Inflammatory macrophage treated with lipopolysaccharide for 1 hour (primary cell): ENCODE measurements at places on chromosomes 16 and 17.

DNA sequence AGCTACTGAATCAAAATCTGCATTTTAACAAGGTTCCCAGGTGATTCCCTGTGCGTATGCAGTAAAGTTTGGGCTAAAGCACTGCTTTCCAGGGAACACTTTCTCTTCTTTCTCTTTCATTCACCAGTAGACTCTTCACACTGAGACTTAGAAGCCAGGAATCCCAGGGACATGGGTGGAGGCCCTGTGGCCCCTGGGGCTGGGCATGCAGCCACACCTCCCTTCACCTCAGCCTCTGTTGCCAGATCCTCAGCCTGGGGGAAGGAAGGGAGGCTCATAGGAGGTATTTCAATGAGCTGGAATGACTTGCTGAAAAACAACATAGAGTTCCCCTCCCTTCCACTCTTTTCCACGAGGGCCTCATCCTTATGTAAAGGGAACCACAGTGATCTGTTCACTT, 1.2 kb downstream of the G6PC3 start:
- DNase-seq, result peak; percentile 9

DNA sequence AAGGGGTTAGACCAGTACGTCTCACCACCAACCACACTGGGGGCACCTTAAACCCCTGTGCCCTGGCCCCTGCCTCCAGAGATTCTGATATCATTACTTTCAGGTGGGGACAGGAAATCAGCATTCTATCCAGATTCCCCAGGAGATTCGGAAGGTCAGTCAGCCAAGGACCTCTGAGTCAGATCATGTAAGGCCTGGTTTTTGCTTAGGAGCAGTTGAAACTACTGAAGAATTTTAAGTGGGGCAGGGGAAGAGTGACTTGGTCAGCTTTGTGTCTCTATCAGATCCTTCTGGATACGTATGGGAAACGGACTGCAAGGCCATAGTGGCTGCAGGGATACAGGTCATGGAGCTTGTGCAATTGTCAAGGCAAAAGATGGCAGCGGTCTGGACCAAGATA, 9.0 kb downstream of the EMP2 start:
- DNase-seq, result no peak

DNA sequence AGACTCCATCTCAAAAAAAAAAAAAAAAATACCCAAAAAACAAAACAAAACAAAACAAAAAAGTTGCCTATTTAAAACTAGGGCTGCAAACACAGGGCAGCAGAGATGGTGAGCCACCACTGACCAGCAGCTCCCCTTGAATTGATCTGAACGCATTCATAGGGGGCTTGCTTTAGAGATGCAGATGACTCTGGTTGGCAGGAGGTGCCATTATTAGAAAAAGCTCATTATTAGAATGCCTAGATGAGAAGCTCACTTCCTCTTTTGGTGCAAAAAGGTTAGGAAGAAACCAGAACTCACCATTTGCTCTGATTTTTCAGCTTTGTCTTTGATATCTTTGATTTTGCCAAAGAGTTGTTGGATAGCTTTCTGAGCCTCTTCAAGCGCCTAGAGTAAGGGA, 53.1 kb downstream of the VPS53 start:
- DNase-seq, result no peak

GRCh38 chr17:62194401-62194800, 129.3 kb upstream of the MED13 start:
- no peak for DNase-seq

DNA sequence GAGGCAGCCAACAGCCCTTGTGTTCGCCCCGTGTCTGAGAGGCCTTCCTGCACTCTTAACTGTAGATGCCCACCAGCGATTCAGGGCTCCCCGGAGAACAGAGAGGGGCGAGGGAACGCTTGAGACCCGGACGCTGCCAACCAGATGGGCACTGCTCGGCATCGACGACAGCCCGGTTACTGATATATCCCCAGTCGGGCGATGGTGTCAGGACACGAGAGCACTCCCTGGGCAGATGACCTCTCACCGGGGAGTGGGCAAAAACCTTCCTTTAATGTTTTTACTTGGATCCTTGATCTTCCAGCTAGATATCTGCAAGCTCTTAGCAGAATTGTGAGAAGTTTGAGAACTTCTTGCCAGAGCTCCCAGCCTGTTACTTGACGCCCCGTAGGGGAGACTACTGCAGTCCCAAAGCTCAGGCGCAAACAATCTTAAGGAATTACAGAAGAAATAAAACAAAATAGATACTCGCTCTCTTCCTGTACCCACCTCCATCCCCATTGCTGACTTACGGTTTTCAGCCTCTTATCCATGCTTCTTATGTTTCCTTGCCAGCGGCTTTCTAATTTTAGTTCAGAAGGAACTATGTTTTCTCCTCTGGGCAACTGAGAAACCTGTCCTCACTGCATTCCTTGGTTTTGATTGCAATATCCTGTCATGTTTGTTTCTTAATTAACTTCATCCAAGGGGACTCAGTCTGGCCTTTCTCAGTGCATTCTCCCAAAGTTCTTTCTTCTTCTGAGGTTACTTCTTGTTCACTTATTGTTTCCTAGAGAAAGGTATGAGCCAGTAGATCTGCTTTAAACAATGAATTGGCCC, 845 bp downstream of the SP2 start:
- DNase-seq, result peak; percentile 13

- DNase-seq, result no peak
These were observed 16.3 kb downstream of the DNAI2 start for GRCh38 chr17:74290340-74290739.

GRCh38 chr17:65742403-65743307, 181.2 kb upstream of the AXIN2 start:
- DNase-seq, result no peak

- no peak for DNase-seq
These were observed 134.7 kb downstream of the ZNF778 start for GRCh38 chr16:89352091-89352681.

DNA sequence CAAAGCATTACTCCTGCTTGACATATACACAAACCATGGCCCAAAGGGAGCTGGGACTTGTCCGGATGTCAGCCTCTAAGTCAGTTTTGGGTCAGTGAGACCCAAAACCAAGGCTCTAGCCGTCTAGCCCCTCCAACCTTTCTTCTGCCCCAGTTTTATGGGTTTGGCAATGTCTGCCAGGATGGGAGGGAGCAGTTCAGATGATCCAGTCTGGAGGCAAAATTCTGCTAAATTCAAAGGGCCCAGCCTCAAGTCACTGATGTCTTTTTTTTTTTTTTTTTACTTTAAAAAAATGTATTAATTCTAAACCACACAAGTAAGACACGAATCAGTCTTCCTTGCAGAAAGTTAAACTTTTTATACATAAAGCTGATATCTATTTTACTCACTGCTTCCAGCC, 8.6 kb downstream of the NLRC5 start:
- DNase-seq, result no peak

GRCh38 chr16:81817789-81818567, 38.9 kb downstream of the PLCG2 start:
- peak; percentile 23 for DNase-seq
